ENCODE measurements at places on chromosomes 3 and 15.
A peak's percentile ranks its signal among the peaks of the same experiment; 100 is the strongest.

DNA sequence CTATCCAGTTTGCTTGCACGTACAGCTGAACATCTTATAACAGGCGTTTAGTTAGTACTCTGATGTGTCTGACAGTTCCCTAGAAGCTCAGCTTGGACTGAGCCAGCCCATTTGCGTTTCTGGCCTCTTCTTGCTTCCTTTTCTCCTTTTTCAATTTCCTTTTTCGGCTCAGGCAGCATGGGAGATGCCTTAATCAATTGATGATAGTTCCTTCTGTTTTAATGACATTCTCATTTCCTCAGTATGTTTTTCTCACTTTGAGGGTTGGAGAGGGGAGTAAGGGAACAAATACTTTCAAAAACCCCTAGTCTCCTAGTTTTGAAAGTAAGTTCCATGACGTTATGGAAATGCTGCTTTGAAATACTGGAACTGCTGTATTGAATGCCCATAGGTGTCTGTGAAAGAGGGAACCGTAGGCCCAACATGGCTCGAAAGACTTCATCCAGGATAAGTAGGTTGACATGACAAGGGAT lies 18.9 kb downstream of the IL1RAP start:
- DNase-seq, result no peak

DNA sequence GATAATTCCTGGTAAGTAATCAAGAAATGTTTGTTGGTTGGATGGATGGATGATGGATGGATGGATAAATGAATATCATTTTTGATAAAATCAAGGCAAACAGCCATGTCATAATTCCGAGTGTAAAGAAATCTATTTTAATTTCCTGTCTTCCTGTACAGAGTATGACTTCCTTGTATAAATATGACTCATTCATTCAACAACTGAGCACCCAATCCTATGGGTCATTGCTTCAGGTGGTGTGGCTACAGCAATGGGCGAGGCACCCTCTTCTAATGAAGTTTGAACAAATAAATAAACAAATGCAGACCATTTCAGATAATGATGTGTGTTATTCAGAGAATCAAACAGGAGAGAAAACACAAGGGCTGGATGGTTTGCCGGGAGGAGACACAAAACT lies 198.7 kb downstream of the TNIK start:
- no peak for DNase-seq

- no peak for DNase-seq
These were observed 100.3 kb downstream of the APBA2 start for GRCh38 chr15:28986108-28986507.

GRCh38 chr3:111936967-111937366 lies 41.9 kb upstream of the ABHD10 start:
- no peak for DNase-seq

DNA sequence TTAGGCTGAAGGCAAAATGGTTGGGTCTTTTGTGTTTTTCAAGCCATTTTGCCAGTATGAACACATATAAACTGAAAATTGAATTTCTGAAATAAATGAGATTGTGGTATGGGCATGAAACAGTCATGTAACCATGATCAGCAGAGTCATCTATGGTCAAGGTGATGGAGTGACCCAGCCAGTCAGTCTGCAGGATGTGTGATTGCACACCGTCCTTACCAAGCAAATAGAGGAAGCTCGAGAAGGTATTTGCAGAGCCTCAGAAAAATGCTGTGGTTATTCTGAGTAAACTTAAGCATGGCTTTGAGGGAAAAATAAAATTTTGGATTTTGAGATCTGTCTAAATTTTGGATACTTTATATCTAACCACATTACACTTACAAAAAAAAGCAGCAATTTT lies 95.9 kb upstream of the RNF7 start:
- DNase-seq, result no peak

- DNase-seq, result peak; percentile 52
These were observed 28.3 kb upstream of the CRYBG3 start for GRCh38 chr3:97793420-97794019.

DNA sequence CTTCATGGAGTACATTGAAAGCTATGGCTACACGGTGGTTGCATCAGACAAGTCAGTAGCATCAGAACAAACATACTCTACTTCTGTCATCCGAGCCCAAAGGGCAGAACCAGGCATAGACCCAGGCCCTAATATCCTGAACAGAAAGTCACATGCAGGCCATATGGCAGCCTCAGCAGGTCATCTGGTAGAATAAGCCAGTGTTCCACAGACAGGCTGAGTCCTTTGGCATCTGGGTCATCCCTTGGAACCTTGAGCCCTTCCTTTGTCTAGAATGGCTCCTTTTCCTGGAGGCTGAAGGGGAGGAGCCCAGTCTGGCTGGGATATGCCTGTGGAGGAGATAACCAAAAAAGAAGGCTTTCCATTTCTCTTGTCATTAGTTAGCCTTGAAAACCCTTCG lies 29.2 kb downstream of the SEMA6D start:
- DNase-seq, result peak; percentile 15

GRCh38 chr3:67846166-67846565 lies 191.8 kb upstream of the SUCLG2 start:
- DNase-seq, result no peak

- DNase-seq, result peak; percentile 59
These were observed 2.8 kb downstream of the MAGI1 start for GRCh38 chr3:66035763-66036477.

DNA sequence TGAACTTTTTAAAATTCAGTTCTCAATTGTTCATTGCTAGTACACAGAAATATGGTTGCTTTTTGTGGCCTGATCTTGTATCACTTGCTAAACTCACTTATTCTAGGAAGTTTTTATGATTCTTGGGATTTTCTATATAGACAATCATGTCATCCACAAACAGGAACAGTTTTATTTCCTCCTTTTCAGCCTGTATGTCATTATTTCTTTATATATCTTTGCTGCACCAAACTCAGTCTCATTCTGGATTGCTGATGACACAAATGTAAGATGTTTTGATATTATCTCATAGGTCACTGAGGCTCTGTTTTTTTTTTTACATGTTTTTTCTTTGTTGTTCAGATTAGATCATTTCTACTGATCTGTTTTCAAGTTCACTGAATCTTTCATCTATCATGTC lies 71.7 kb downstream of the TTBK2 start:
- DNase-seq, result no peak

DNA sequence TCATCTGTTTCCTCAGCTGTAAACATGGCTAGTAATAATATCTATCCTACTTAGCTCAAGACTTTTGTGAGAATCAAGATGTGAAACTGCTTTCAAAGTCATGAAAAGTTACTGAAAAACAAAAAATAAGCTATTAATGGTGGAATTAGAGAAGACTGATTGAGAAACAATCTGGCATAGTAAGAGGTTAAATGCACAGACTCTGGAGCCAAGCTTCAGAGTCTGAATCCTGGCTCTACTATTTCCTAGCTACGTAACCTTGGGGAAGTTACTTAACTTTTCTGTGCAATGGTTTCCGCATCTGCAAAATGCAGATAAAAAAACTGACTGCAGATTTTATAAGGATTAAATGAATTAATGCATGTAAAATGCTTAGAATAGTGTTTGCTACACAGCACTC lies 28.8 kb downstream of the LRRFIP2 start:
- no peak for DNase-seq

DNA sequence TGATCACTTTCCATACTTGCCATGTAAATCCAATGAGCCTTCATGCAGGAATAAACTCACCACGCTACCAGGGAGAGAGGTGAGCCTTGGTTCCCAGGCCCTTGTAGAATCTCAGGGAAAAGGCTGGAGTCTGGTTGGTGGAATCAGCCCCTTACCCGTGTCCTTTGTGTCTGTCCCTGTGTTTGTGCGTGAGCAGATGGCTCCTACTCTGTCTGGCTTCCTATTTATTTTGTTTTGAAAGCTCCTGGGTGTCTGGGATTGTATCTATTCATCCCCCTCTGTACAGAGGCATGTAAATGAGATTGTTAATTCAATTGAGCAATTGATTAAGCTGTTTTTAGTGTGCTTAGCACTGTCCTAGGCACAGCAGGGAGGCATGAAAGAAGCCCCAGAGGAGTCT lies 278.1 kb downstream of the THSD4 start:
- peak; percentile 46 for DNase-seq

GRCh38 chr15:79956354-79956939 lies 14.5 kb downstream of the BCL2A1 start:
- DNase-seq, result no peak

DNA sequence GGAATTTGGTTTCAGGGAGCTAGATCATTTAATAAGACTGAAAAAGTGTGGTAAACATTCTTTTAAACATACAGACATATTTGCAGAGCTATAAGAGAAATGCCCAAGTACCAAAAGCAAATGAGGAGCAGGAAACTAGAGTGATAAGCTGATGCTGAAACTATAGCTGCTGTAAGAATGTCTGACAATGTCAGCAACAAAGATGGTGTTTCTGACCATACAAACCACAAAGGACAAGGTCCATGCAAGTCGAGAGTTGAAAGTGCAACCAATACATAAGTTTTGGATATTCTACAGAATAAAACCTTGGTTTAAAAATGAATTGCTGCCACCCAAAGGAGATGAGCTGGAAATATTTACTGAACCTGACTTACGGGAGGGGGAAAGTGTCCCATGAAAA lies 610.2 kb downstream of the TBL1XR1 start:
- no peak for DNase-seq

GRCh38 chr3:67564973-67565372 lies 89.4 kb downstream of the SUCLG2 start:
- no peak for DNase-seq

- DNase-seq, result no peak
These were observed 384.9 kb upstream of the RARB start for GRCh38 chr3:25043177-25043576.

DNA sequence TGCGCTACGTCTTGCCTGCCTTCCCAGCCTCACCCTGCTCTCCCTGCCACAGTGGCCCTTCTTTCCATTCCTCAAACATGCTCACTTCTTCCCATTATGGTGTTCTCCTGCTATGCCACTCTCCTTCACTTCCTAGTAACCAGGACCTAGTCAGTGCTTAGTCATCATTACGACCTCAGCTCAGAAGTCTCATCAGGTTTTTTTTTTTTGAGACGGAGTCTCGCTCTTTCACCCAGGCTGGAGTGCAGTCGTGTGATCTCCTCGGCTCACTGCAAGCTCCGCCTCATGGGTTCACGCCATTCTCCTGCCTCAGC lies 149.5 kb downstream of the GREM1 start:
- DNase-seq, result no peak

DNA sequence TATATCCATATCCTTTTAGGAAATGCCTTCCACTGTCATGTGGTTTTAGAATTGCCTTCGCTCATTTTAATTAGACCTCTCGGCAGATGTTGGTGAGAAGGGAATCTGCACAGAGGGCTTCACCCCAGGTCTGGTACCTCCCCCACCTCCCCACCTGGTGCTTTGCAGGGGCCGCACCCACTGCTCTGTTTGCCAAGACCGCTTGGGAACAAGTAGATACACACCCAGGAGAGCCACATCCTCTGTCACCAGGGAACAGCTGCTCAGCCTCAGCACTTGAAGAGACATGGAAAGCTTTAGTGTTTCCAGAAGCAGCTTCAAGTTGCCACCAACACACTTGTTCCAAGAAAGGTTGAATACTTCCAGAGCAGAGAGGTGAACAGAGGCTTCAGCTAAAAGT lies 21.8 kb downstream of the LRRC31 start:
- DNase-seq, result no peak

DNA sequence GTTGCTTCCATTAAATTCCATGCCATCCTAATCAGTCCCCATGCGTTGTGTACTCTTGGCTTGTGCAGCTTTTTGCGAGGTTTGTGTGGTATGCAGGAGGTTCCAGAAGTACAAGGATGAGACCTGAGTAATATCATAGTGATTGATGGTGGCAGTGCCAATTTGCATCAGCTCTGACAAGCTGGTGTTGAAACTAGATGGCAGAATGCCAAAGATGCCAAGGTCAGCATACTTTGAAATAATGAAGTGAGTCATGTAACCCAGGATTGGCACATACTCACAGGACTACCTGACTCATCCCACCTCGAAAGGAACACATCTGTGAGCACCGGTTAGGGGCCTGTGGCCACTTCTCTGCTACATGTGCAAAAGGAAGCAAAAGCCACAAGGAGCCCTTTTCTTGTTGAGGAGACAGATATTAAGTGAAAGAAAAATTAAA lies 14.3 kb downstream of the KAT2B start:
- DNase-seq, result no peak

GRCh38 chr3:138369151-138369900 lies 20.9 kb downstream of the MRAS start:
- no peak for DNase-seq

DNA sequence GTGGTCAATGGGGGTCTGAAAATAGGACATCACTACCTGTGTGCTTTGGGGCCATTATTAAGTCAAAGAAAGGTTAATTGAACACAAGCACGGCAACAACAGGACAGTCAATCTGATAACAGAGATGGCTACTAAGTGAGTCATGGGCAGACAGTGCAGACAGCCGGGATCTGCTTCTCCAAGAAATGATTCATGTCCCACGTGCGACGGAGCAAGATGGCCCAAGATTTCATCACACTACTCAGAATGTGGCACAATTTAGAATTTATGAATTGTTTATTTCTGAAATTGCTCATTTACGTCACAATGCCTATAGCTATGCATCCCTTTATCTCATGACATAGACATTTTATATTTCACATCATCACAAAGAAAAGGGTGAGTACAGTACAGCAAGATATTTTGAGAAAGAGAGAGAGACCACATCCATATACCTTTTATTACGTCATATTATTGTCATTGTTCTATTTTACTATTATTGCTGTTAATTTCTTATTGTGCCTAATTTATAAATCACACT lies 770.6 kb upstream of the NR2F2 start:
- no peak for DNase-seq

DNA sequence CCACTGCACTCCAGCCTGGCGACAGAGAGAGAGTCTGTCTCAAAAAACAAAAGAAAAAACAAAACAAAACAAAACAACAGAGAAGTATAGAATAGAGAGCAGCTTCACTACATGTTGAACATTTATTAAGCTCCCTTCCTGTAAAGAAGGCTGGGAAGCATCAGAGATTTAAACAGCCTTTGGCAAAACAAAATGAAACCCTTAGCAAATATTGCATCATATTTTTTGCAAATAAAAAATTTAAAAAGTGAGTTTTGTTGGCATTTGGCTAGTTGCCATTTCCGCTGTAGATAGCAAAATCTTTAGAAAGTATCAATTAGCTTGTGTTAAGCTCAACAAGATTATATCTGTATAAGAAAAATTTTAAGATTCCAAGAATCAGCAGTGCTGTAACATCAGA lies 151.2 kb downstream of the SERPINI1 start:
- no peak for DNase-seq

DNA sequence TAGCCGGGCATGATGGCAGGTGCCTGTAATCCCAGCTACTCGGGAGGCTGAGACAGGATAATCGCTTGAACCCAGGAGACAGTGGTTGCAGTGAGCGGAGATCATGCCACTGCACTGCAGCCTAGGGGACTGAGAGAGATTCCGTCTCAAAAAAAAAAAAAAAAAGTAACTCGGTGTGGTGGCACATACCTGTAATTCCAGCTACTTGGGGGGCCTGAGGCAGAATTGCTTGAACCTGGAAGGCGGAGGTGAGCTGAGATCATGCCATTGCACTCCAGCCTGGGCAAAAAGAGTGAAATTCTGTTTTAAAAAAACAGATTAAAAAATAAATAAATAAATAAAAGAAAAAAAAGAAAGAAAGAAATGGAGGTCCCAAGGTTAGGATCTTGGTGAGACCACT lies 6.2 kb upstream of the FLNB start:
- no peak for DNase-seq
